ENCODE measurements at places on chromosomes 3 and 15. TPM values are rescaled to one million over a fixed set of nuclear protein-coding genes. Genes with fewer than 3 reads are reported as not detected.

DNA sequence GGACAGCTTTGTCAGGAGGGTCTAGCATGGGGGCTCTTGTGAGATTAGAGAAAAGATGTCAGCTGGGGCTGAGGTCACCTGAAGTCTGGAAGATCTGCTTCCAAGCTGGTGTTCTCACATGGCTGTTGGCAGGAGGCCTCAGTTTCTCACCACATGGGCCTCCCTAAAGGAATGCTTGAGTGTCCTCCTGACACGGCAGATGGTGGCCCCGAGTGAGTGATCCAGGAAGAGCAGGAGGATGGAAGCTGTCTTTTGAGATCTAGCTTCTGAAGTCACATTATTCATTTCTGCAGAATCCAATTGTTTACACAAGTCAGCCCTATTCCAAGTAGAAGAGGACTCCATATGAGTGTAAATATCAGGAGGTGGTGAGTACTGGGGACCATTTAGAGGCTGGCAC lies 344.0 kb upstream of the PROK2 start:
- no peak for DNase-seq

Gene LARP6
- total RNA-seq = not detected

GRCh38 chr3:125032100-125032643 lies 23.6 kb downstream of the HEG1 start:
- no peak for DNase-seq

Gene ZNF621
- 23.0 TPM for total RNA-seq

GRCh38 chr3:187946163-187946691 lies 201.0 kb upstream of the BCL6 start:
- DNase-seq = no peak

- no peak for DNase-seq
Measured at GRCh38 chr3:171776839-171777583, 33.3 kb downstream of the PLD1 start.

DNA sequence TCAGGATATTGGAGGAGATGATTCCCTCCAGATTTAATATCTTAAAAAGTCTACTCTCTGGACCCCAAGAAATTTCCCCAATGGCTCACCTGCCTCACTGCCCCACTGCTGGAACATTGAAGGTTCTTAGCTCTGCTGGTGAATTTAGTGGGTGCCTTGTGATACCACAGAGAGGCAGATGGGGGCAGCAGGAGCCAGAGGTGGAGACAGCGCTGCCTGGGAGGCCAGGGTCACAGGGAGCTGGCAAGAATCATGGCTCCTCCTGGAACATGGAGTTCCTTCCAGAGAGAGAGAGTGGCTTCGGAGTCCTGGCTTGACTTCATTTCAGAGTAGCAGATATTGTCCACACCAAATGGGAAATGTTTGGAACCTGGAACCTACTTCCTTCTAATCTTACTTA lies 263.5 kb upstream of the CFAP20DC start:
- DNase-seq = peak; percentile 6
